ENCODE measurements at places on chromosomes 5 and 9.

GRCh38 chr5:98749046-98749445 lies 24.4 kb upstream of the RGMB start:
- no peak for DNase-seq

- no peak for DNase-seq
These were observed 133.1 kb upstream of the MAP1B start for GRCh38 chr5:71974165-71974564.

- DNase-seq = no peak
These were observed 1.1 kb upstream of the SEMA4D start for GRCh38 chr9:89498852-89499480.

DNA sequence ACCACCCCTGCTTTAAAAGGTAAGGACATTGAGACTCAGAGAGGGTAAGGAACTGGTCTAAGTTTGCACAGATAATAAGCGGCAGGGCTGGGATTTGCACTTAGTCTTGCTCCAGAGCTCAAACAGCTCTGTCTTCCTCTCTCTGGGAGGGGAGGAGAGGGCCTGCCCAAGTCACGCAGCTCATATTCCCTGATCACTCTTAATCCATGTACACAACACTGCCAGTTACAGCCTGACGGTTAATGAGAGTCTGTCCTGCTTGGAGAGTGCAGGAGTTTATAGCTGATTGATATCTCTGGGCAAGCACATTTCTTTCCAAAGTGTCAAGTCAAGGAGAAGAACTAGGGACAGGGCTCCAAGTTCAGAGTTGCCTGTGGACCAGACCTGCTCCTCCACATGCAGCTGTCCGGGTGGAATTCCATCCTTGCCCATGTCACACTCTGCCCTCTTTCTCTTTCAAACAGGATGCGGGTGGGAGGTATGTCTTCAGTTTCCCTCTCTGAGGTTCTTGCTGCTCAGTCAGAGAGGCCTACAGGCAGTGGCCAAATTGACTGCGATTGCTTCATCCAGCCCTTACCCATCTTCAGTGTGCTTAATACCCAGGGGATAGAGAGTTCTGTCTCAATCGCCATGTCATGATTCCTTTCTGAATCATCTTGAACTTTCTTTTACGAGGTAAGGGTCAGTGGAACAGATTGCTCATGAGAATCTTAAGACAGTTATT lies 54.5 kb downstream of the GALNT12 start:
- DNase-seq = no peak

DNA sequence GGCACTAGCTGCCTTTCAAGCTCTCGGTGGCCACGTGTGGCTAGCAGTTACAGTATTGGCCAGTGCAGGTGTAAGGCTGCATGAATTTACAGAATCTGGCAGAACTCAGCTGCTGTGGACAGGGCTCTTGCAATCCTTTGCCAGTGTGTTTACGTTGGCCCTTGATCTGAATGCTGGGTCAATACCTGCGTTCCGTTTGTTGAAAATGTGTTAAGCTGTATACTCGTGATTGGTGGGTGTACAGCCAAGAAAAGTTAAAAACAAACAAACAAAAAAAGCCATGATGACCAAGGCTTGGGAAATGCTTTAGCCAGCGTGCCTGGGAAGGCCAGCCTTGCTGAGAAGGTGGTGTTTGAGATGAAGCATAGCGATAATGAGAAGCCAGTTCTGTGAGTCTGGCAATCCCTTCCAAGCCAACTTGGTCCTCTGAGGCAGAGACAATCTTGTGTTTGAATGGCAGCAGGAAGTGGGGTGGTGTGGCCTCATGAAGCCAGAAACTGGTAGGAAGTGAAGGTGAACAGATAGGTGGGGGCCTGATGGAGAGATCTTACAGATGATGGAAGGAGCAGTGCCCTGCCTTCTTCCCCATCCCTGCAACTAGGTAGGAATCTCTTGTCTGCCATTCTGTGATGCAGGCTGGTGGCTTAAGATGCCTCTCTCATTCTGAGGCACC lies 820 bp upstream of the CFAP90 start:
- DNase-seq = no peak

DNA sequence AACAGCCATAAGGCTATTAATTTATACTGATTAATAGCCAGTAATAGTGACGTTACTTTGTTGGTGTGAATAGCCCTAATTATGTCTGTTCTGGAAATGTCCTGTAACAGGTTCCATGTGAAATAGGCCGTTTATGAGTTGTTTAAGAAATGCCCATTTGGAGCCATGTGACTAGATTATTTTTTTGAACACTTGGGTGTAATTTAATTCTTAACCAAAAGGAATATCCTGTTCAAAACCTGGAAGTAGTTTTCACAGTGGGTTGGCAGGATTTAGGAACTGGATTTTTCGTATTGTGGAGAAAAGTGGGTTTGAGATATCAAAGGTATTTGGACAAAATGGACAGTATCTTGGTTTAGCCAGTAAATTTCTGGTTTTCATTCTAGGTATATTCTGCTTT lies 1.3 kb downstream of the TENT2 start:
- DNase-seq = no peak

GRCh38 chr5:81125959-81126358 lies 107.2 kb upstream of the CKMT2 start:
- no peak for DNase-seq

Measured in NCI-H510A treated with DMSO at 0.1 percent for 48 hours (cell line).